Ureter (tissue), 1 donor: ENCODE measurements at places on chromosomes 12 and 14. TPM values are rescaled to one million over a fixed set of nuclear protein-coding genes. Genes with fewer than 3 reads are reported as not detected.

- DNase-seq = no peak
Measured at GRCh38 chr12:108066583-108067577, 62.2 kb upstream of the WSCD2 start.

Gene DEPDC4
- 1.4 TPM for total RNA-seq

Gene PIWIL1
- total RNA-seq = not detected

GRCh38 chr12:46432325-46432724 lies 59.8 kb upstream of the SLC38A2 start:
- no peak for DNase-seq

DNA sequence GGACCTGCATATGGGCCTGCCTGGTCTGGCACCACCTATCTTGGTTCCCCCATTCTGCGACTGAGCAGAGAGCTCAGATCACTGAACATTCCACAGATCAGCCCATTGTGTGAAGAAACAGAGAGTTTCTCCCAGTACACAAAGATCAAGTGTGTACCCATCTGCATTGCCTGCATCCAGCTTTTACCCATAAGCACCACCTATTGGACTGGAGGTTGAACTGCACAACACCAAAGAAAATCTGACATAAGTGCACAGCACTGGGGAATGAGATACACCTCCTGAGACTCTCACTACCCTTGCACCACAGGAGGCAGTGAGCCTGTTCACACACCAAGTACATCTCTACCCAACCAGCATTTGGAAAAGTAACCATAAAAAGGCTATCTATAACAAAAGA lies 362.6 kb upstream of the CLEC14A start:
- DNase-seq = no peak
